ENCODE measurements at places on chromosomes 7 and 10.

DNA sequence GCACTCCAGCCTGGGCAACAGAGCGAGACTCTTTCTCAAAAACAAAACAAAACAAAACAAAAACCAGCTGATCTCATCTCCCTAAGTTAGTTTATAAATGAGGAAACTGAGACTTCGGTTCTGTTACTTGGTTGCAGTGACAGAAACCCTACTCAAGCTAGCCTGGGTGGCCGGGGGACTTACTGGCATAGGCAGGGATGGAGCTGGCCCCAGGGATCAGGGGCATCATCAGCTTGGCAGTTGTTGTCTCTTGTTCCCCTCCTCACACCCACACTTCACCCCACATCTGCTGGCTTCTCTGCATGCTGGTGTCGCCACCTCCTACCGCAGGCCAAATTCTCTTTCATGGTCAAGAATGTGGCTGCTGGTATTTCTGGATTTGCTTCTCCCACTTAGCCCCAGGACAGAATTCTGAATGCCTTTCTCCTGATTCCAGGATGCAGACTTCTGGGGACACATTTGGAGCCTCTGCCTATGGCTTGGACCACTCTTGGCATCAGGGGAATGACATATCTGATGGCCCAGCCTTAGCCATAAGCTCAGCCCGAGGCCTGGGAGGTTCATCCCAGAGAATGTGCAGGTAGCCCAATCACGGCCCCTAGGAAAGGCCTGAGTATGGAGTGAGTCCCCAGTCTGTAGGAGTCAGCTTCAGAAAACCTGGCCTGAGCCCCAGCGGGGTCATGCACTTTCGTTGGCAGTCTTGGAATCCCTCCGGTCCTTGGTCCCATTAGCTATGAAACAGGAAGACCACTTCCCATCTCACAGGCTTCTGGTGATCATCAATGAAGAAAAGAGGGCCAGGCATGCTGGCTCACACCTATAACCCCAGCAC is 41.6 kb upstream of the CTBP2 start:
- no peak for DNase-seq

DNA sequence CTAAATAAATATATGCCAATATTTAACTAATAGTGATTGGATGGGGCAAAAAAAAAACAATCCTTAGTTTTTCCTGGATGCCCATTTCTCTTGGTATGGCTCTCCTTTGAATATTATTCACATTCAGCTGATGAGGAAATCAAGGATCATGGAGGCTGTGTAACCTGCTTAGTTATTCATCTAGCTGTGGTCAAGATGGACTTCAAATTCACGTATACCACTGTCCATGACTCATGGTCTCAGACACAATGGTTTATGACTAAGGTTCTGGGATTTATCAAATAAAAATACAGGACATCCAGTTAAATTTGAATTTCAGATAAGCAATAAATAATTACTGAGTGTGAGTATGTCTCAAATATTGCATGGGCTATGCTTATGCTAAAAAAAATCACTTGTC is 191.5 kb upstream of the CELF2 start:
- DNase-seq = no peak

DNA sequence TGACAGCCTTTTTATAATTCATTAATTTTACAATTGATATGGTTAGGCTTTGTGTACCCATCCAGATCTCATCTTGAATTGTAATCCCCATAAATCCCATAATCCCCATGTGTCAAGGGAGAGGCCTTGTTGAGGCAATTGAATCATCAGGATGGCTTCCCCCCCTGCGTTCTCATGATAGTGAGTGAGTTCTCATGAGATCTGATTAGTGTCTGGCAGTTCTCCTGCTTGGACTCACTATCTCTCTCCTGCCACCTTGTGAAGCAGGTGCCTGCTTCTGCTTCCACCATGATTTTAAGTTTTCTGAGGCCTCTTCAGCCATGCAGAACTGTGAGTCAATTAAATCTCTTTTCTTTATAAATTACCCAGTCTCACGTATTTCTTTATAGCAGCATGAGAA is 165.7 kb upstream of the GNAI1 start:
- no peak for DNase-seq

- DNase-seq = no peak
Measured at GRCh38 chr10:104417637-104418292, 64.1 kb downstream of the CFAP58 start.

GRCh38 chr7:3482147-3482921 is 181.3 kb downstream of the SDK1 start:
- DNase-seq = no peak

DNA sequence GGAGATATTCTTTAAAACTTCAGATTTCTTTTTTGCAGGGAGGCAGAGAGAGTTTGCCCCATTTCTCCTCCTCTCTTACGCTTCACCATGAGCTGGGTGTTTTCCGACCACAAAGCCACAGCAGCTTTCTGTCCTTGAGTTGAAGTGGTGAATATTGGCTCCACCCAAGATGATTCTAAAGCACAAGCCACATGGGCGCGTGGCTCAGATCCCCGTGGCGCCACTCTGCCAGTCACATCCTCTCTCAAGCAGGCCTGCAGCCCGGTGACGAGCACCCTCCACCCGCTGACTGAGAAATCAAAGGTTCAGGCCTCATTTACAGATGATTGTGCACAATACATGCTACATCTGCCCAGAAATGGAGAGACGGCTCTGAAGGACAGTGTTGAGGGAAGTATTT is 27.6 kb upstream of the RNF32 start:
- DNase-seq = no peak

DNA sequence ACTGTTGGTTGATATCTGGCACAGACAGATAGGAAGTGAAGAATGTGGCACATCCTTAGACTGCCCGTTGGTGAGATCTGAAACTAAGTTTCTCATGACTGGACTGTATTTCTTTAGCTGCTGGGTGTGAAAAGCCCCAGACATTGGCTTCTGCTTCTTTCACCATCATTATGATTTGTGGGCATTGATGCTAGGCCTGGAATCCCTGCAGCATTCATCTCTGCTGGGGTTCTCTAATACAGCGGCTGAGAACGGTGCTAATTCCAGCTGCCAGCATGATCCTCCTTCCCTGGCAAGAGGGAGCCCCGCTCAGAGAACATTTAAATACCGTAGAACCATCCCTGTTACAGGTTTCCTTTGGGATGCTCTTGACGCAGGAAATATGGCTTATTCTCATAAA is 26.2 kb downstream of the RBM20 start:
- DNase-seq = no peak

DNA sequence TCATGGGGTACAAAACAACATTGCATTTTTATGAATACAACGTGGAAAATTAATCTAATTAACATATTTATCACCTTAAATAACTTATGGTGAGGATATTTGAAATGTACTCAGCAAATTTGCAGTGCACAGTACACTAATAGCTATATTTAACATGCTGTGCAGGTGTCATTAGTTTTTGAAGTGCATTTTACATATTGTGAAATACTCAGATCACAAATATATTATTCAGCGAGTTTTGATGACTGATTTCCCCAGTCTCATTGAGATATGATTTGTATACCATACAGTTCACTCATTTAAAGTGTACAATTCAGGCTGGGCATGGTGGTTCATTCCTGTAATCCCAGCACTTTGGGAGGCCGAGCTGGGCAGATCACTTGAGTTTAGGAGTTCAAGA is 59.5 kb downstream of the TET1 start:
- DNase-seq = no peak

DNA sequence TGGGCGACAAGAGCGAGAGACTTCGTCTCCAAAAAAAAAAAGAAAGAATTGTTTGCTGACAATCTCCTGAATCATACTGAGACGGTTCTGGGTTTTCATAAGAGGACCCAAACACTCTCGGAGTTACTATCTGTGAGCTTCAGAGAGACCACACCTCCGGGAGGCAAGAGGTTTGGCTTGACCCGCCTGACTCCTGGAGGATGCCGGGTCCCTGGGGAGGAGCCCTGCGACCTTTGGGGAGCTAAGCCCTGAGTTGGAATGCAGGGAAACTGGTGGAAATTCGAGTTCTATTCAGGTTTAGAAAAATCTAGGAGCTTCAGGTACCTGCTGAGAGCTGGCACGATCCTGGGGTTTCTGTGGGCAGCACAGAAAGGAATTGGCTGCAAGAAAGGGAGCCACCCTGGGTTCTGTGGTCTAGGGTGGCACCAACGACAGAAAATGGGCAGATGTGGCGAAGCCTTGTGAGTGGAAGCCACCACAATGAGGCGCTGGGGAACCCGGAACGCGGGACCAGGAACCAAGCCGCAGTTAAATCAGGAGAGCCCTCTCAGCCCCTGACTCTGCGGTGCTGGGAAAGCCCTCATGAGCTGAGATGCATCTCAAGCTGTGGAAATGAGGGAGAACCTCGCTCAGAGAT is 21.9 kb upstream of the GATAD1 start:
- no peak for DNase-seq

- DNase-seq = no peak
Measured at GRCh38 chr10:126390324-126390723, 2.0 kb upstream of the ADAM12 start.

DNA sequence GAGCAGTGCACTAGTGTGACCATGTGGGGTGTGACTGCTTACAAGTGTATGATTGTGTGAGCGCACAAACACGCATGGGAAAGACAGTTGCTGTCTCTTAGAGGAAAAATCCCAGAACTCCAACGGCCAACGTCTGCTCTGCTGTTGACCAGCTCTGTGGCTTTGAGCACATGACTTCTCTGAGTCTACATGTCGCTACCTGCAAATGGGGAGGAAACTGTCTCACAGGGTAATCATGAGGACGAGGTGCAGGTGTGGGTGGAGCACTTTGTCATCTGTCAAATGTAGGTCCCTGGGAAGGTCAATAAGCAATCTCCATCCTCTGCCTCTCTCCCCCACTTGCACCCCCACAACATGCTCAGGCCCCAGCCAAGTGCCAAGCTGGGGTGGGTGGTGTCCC is 31.2 kb upstream of the TLX1 start:
- no peak for DNase-seq

GRCh38 chr10:32068569-32068968 is 12.3 kb upstream of the KIF5B start:
- DNase-seq = no peak

GRCh38 chr7:28550580-28551186 is 138.4 kb downstream of the CREB5 start:
- no peak for DNase-seq

DNA sequence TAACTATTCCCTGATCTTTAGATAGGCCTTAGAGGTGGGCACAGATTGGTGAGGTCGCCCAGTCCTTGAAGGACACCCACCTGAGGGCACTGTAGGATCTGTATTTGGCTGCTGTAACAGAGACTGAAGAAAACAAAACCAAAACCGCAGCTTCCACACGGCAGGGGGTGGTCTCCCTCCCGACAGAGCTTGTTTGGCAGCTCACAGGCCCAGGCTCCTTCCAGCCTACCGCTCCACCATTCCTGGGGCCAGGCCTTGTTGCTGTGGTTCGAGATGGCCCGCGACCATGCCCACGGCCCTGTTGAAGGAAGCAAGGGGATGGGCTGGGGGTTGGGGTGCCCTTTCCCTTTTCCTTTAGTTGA is 30.4 kb downstream of the ZNF783 start:
- no peak for DNase-seq

GRCh38 chr7:79452495-79453265 is 787 bp downstream of the MAGI2 start:
- no peak for DNase-seq

DNA sequence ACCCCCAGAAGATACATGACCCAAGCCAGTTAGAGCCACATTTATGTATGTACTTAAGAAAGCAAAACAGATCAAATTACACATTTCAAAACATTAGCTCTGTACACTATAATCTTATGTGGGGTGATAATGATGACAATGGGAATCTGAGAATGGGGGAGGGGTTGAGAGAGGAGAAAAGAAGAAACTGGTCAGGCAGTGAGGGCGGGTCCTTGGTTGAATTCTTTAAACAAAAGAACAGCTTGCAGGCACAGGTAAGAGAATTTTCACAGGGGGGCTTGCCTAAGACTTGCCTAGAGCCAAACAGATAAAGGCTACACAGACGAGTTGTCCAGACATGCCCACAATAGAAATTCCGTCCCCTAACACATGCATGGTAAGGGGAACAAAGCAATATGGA is 76.8 kb upstream of the PTER start:
- DNase-seq = no peak

- DNase-seq = no peak
Measured at GRCh38 chr10:4767033-4767814, 58.8 kb upstream of the AKR1E2 start.

GRCh38 chr7:38169847-38170246 is 8.2 kb upstream of the STARD3NL start:
- no peak for DNase-seq

DNA sequence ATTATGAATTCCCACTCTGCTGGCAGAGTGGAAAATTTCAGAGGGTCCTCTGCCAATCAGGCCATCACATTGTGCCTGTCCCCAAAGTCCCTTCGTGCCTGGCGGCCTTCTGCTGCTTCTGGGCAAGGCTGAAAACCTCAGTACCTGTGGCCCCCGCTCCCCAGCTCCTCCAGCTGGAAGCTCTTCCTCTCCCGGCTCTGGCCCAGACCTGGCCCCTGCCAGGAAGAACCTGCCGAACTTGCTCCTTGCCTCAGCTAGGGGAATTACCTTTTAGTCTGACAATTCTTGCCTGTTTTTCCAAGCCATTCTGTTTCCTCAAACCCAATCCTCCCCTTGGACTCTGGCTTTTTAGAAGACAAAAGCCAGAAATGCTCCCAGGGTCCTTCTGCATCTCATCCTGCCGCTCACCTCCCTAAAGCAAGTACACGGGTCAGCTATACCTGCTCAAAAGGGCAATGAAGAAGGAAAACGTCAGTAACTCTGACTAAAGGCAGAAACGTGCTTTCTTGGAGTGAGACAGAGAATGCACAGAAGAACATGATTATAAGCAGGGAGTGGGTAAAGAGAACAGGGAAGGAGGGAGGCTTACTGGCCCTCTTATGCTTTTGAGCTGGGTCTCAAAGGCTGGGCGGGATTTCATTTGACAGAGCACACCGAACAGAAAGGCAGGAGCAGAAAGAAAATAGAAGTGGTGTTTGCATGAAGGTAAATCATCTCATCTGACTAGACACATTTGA is 28.1 kb upstream of the TRIL start:
- DNase-seq = no peak

- DNase-seq = no peak
Measured at GRCh38 chr10:43409385-43410109, 561 bp upstream of the HNRNPF start.

GRCh38 chr7:114842551-114843065 is 79.3 kb upstream of the MDFIC start:
- DNase-seq = no peak

DNA sequence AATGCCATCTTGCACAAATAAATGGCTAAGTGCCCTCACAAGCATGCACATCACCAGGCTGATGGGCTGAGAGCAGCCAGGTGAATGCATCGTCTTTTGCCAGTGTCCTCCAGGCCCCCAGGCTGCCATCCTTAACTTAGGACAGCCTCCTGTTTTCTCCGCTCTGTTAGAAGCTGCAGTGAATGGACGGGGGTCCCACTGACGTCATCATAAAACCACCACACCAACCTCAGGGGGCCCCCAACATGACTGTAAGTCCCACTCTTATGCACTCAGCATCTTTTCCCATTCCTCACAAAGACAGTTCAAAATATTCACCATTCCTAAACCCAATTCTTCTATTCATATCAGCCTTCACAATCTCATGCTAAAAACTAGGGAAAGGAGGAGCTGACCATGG is 34.4 kb downstream of the GLI3 start:
- no peak for DNase-seq
